ENCODE measurements at places on chromosomes 2 and 18.

- no peak for DNase-seq
Observed at GRCh38 chr2:96762529-96763311, 2.0 kb downstream of the CNNM4 start.

DNA sequence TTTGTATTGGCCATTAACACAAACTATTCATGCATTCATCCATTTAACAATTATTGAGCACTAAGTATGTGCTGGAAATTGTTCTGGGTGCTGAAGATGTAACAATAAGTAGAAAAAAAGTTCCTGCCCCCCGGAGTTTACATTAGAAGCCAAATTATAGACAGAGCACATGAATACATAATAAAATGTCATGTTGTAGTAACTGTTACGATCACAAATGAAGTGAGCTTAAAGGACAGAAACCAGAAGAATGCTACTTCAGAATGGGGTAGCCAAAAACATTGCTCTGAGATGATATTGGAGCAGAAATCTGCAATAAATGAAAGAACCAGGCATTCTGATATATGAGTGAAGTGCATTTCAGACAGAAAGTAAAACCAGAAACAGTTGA lies 256.0 kb upstream of the SETBP1 start:
- DNase-seq, result no peak

GRCh38 chr2:240876035-240876474 lies 7.4 kb downstream of the AGXT start:
- DNase-seq, result no peak

DNA sequence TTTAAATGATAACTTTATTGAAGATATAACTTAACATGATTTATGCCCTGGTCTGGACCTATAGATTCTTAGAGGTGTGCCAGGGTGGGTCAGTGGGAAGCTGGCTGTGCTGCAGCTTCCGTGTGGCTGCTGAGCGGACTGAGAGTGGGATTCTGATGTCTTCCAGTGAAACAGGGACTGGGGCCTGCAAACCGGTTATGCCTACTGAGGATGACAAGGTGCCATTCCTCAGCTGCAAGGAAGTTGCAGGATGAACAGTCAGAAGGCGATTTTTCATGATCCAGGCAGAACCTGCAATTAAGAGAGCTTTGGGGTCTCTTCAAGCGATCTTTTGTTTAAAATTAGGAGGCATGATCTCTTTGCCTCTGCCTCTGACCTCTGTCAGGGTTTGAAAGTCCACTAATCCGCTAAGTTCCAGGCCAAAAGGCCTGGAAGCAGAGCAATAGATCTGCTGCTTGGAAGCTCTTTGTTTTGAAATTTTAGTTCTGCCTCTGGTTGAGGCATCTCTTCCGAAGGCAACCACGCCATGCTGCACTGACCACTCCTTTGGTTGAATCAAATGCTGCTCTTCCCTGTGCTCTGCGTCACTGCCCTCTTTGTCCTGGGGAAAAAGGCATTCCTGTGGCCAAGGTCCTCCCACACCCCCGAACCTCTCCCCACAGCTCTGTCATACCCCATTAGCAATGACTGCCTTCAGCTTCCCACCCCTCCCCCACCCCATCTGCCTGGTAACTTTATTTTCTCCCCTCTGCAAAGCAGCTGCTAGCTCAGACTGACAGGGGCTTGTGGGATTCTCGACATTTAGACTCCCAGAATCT lies 2.0 kb downstream of the TMEM169 start:
- peak; percentile 19 for DNase-seq

Measured in NCI-H187 treated with DMSO at 0.1 percent for 48 hours (cell line).